ENCODE measurements at places on chromosomes 3 and 15.

GRCh38 chr15:71564217-71564616 lies 246.1 kb upstream of the NR2E3 start:
- no peak for DNase-seq

DNA sequence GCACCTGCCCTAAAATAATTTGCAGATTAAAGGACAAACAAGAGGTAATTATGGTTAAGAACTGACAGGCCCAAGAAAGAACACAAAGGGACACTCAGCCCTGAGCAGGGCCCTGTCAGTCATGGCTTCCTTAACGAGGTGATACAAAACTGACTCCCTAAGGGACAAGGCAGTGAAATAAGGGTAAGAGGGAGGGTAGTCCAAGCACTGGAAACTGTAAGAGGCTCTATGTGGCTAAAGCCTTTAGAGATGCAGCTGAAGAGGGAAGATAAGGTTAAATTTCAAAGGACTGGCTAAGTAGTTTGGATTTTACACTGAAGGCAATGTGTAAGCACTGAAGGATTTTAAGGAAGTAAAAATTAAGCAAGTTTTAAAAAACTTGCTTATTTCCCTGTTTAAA lies 3.9 kb downstream of the ATR start:
- DNase-seq = no peak

DNA sequence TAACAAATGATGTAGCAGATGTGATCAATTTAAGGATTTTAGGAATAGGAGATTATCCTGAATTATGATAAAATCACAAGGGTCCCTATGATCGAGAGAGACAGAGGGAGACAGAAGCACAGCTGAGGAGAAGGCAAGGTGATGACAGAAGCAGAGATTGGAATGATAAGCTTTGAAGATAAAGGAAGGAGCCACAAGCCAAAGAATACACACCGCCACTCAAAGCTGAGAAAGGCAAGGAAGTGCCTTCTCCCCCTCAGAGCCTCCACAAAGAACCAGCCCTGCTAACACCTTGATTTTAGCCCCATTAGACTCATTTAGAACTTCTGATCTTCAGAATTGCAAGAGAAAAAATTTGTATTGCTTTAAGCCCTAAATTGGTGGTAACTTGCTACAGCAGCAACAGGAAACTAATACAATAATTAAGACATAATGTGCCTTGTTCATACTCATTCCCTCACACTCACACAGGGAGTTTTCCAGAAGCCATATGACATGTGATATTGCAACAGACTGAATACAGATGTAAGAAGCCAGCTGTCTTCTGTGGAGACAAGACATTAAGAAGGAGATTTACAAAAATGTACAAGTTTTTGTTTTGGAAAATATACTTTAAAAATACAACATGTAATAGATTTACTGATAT lies 38.2 kb downstream of the TRANK1 start:
- DNase-seq = peak; percentile 46

- DNase-seq = no peak
These were observed 511.3 kb downstream of the SHQ1 start for GRCh38 chr3:72336821-72337479.

DNA sequence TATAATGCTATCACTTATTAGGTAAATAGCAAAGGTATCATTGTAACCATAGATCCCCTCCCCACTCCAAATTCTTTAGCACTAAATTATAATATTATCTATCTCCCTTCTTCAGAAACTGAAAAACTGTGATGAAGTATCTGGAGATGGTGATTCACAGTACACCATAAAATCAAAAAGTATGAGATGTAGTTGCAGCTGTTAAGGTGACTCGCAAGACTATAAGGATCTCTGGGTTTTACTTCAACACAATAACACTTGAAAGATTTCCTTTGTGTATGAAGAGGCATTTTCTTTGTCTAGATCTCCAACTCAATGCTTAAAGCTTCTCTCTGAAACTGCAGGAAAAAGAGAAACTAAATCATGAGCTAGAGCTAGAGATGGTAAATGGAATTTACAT lies 46.9 kb downstream of the IFT57 start:
- no peak for DNase-seq

DNA sequence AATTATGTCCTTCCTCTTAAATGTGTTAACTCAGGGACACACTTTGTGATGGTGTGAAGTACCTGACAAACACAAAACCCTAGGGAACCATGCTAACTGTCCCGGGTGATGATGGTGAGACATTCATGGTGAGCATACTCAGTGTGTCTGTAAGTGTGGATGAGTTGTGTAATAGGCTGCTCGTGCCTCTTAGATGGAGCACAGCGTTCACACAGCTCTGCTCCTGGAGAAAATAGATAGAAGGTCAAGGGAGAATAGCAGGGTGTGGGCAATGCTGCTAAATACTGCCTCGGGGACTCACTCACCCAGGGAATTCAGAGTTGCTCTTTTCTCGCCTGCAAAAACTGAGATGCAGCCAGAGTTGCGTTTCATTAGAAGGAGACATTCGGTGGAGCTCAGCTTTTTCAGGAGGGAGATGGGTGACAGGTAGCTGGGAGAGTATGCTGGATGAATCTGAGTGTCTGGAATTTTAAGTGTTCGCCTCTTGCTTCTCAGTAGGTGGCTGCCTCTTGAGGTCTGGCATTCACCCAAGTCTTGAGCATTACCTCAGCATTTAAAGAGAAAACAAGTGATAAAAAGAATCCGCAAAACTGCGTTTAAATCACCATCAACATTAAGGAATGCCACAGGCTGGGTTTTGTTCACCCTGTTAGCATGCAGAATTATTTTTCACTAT lies 813.2 kb downstream of the AGBL1 start:
- DNase-seq = no peak

GRCh38 chr3:138458774-138459499 lies 24.5 kb downstream of the ESYT3 start:
- no peak for DNase-seq

All from CD4-positive, alpha-beta T cell treated with Interleukin-10 for 1 hour (primary cell).